ENCODE measurements at places on chromosomes 7 and 10.

GRCh38 chr7:133185512-133185911 lies 67.4 kb upstream of the EXOC4 start:
- no peaks in the 10 kb centered on the region for H3K27me3 ChIP-seq
- no peaks in the 10 kb centered on the region for H3K36me3 ChIP-seq
- H3K4me3 ChIP-seq, result no peak overlapping the region
- H3K4me1 ChIP-seq, result no peaks in the 10 kb centered on the region
- no peak for DNase-seq

DNA sequence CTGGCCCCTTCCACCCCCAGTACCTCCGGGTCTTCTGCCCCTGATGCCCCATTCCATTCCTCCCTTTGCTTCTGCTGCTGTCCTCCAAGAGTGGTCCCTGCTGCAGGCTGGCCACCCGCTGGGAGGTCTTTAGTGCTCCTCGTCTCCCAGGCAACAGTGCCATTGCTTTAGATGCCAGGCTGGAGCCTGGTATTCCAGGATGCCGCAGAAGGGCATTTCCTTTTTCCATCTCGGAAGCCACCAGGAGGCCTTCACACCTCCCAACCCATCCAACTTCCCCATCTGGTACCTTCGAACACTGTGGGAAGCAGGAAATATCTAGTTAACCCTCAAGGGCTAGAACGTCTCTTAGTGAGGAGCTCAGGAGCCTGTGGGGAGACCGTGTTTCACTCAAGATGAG lies 92.9 kb upstream of the DUSP5 start:
- H3K27me3 ChIP-seq, result no peaks in the 10 kb centered on the region
- no peak for DNase-seq
- no peak overlapping the region for H3K4me3 ChIP-seq
- no peaks in the 10 kb centered on the region for H3K4me1 ChIP-seq
- no peak overlapping the region for H3K27ac ChIP-seq

DNA sequence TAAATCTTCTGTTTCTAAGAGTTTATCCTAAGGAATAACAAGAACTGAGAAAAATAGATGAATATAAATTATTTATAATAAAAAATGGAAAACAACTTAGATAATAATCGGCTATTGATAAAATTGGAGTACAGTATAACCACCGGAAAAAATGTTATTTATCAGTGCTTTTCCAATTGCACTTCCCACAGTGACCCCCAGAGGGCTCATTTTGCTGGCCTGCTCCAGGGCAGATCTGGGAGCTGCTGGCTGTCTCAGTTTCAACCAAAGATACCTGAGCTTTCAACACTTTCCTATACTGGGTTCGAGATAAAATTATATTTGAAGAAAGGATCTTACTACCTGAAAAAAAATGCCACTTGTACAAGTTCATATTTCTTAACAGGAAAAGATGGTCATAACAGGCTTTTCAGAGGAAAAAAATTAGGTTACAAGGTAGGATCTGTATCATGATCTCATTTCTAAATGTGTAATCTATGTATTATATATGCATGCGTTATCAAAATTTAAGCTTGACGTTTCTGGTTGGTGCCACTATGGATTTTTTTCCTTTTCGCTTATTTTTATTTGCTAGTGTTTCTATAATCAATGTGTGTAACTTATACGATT lies 165.7 kb downstream of the NPSR1 start:
- H3K27me3 ChIP-seq, result no peaks in the 10 kb centered on the region
- no peak overlapping the region for H3K4me3 ChIP-seq
- H3K27ac ChIP-seq, result no peak overlapping the region
- DNase-seq, result no peak
- no peaks in the 10 kb centered on the region for H3K4me1 ChIP-seq
- H3K36me3 ChIP-seq, result no peaks in the 10 kb centered on the region

GRCh38 chr7:12921751-12922345 lies 234.4 kb downstream of the ARL4A start:
- no peaks in the 10 kb centered on the region for H3K4me1 ChIP-seq
- H3K4me3 ChIP-seq, result no peak overlapping the region
- H3K27me3 ChIP-seq, result no peaks in the 10 kb centered on the region
- no peaks in the 10 kb centered on the region for H3K36me3 ChIP-seq
- no peak for DNase-seq
- H3K27ac ChIP-seq, result no peak overlapping the region

GRCh38 chr10:13416760-13417159 lies 68.7 kb upstream of the SEPHS1 start:
- no peak overlapping the region for H3K4me3 ChIP-seq
- H3K36me3 ChIP-seq, result no peaks in the 10 kb centered on the region

Measured in right lobe of liver (tissue), 6 donors.